ENCODE measurements at places on chromosomes 7 and 10. TPM values are rescaled to one million over a fixed set of nuclear protein-coding genes. Genes with fewer than 3 reads are reported as not detected.

DNA sequence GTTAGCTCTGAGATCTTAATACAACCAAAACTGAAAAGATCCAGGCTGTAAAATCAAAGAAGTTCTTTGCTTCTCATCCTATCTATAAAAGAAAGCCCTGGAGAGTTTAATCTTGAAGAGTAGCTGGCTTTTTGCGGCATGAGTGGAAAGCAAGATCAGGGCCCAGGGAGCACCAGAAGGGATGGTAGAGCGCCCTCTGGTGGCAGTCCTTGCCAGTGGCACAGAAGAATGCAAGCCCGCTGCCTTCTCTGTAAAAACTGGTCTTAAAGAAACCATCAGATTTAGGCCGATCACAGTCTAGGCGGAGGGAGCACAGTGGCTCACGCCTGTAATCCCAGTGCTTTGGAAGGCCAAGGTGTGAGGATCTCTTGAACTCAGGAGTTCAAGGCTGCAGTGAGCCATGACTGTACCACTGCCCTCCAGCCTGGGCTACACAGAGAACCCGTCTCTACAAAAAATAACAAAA lies 35.6 kb downstream of the CPN1 start:
- DNase-seq: peak; percentile 65

DNA sequence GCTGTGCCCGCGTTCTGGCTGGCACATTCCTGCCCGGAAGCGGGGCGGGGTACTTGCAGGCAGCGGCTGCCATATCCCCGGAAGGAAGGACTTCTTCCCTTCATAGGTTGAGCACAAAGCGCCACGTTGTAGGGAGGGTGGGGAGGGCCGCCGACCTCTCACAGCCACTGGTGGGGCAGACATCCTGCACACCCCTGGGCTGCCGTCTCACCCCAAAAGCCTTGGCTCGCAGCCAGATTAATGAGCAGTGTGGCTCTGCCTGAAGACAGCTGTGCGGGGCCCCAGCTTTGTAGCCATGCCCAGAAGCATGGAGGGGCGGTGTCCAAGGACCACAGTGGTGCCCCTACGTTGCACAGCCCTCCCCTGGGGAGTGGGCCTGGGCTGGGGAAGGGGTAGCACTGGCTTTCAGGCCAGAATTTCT lies 54.3 kb upstream of the DPYSL4 start:
- no peak for DNase-seq

DNA sequence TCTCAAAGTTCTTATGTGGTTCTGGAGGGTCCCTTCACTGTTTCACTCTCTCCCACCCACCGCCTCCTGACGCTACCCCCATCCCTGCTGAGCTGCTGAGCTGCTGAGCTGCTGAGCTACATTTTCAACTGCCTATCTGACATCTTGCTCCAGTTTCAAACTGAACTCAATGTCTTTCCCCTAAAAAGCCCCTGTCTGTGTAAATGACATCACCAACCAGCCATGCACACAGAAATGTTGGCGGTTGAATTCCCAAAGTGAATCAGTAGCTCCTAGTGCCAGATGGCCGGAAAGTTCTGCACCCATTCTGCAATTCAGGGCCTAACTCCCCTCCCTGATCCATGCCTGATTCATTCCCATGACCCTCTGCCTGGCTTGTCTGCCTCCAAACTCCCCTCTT lies 71.2 kb downstream of the WNT2 start:
- no peak for DNase-seq

DNA sequence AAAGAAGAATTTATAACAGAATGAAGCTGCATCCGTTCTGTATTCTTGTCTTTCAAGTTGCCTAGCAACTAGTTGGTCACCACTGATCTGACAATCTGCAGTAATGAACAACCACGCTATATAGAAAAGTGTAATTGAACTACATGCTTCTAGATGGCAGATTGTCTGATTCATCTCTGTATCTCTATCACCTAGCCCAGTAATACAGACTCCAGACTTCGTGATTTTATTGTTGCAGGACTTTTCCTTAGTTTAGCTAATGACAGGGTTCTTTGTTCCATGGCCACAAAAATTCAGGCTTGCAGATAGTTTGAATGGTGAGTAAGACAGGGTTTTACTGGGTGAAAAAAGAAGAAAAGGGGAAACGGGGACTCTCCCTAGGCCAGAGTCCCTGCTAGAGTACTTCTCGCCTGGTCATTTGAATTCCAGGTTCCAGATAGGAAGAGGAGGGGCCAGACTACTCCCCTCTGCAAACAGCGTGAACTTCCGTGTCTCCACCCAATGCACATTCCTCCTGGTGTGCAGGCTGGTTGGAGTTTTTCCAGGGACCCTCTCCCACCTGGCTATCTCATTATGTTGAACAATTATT lies 45.9 kb downstream of the COL1A2 start:
- DNase-seq: no peak

DNA sequence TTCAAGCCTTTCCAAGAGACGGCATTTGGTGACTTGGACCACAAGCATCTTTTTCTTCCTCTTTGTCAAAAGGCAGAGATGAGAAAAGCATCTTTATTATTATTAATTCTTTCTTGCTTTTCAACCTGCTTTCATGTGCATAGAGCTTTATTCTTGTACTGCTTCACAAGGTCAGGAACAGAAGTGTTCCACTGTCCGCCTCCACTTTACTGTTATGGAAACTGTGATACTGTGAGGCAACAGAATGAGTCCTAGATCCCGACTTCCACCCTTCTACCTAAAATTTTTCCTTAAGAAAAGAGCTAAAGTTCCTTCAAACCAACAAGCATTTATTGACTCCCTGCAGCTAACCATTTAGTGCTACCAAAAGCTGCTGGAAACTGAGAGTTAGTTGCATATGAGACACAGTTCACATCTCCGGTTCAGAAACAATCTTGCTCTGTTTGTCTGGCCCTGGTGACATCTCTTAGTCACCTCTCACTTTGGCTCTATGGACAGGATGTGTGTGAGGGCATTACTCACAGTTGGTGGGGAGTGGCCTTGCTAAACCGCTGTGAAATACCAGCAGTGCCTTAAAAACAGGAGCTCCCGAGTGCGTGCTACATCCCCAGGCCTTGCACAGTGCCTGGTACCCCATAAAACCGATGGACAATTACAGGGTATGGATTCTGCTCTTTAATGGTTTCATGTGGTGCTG lies 77.1 kb upstream of the TRIL start:
- DNase-seq: no peak

GRCh38 chr7:47228386-47229014 lies 353.4 kb downstream of the TNS3 start:
- peak; percentile 77 for DNase-seq

GRCh38 chr7:41007351-41007751 lies 695.5 kb downstream of the INHBA start:
- DNase-seq: no peak

- DNase-seq: no peak
Observed at GRCh38 chr10:103171278-103171677, 21.8 kb downstream of the NT5C2 start.

DNA sequence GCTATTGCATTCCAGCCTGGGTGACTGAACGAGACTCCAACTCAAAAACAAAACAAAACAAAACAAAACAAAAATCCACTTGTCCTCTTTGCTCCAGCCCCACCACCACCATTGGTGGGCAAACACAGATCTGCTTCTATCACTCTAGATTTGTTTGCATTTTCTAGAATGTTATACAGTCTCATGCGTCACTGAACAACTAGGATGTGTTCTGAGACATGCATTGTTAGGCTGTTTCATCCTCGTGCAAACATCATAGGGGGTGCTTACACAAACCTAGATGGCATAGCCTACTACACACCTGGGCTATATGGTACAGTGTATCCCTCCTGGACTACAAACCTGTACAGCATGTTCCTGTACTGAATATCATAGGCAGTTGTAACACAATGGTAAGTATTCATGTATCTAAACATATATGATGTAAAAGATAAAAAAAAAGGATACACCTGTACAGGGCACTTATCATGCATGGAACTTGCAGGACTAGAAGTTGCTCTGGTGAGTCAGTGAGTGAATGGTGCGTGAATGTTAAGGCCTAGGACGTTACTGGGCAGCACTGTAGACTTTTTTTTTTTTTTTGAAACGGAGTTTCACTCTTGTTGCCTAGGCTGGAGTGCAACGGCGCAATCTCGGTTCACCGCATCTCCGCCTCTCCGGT lies 45.3 kb downstream of the BTBD16 start:
- no peak for DNase-seq

- DNase-seq: no peak
Observed at GRCh38 chr10:102931643-102932042, 13.5 kb downstream of the CNNM2 start.

GRCh38 chr7:99132595-99133321 lies 11.2 kb downstream of the SMURF1 start:
- DNase-seq: no peak

DNA sequence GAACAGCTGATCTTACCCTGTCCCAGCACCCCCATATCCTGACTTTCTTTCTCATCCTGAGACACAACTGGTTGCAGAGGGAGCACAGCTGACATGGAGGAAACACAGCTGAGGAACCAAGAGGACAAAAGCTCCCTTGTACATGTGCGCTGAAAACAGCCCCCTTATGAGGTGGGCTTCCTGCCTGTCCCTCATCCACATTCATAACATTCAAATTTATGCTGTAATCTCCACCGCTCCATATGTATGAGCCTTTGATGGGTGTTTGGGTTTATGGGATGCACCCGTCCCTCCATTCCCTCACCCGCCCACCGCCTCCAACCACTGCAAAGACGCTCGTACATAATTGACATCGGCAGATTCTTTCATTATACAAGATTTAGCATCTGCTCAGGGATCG lies 49.6 kb upstream of the BTRC start:
- DNase-seq: no peak

GRCh38 chr10:34816085-34816496 lies 995 bp upstream of the PARD3 start:
- no peak for DNase-seq

GRCh38 chr10:122349758-122350369 lies 24.6 kb upstream of the PLEKHA1 start:
- no peak for DNase-seq

GRCh38 chr7:153943861-153944260 lies 108.3 kb upstream of the DPP6 start:
- DNase-seq: no peak

- no peak for DNase-seq
Observed at GRCh38 chr7:23191022-23191421, 9.2 kb downstream of the NUP42 start.

- DNase-seq: no peak
Observed at GRCh38 chr10:117944676-117945447, 101.9 kb downstream of the RAB11FIP2 start.

GRCh38 chr7:2495418-2496299 lies 19.5 kb upstream of the GRIFIN start:
- peak; percentile 93 for DNase-seq

- no peak for DNase-seq
Observed at GRCh38 chr10:62501547-62501946, 127.4 kb downstream of the ZNF365 start.

DNA sequence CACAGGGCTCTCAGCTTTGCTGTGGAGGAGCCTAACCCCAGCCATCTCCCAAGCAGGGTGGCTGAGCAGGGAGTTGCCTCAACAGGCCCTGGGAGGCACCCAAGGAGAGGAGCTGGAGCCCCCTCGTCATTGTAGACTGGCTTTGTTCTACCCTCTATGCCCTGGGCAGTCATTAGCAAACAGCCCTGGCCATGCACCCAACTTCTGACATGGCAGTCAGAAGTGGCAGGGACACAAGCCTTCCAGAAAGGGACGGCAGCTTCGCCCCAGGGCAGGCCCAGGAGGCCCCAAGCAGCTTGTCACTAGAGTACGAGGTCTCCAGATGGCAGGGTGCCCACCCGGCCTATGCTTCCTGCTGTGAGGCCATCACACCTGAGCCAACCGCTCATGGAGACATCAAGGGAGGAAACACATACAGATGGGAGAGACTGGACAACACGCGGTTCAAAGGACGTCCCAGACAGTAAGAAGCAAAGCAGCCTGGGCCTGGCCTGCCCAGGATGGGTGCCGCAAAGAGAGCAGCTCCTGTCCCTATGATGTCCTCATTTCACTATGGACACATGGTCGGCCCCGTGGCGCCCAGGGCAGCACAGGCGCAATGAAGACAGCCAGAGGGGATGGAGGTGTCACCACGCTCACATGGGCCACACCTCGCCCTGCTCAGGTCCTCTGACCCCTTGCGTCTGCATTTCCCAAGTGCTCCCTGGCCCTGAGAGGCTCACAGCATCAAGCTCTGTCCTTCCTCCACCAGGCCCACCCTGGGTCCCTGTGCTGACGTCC lies 190.9 kb upstream of the CXCL12 start:
- DNase-seq: no peak

TECTB gene
- not detected for total RNA-seq

SLC26A5 gene
- not detected for total RNA-seq
